ENCODE measurements at places on chromosomes 11 and 22. TPM values are rescaled to one million over a fixed set of nuclear protein-coding genes. Genes with fewer than 3 reads are reported as not detected.
A peak's percentile ranks its signal among the peaks of the same experiment; 100 is the strongest.

UCP3 gene
- 0.08 TPM for total RNA-seq

- H3K36me3 ChIP-seq: no peaks in the 10 kb centered on the region
- DNase-seq: no peak
- no peaks in the 10 kb centered on the region for H3K27me3 ChIP-seq
- no peaks in the 10 kb centered on the region for H3K4me1 ChIP-seq
- H3K27ac ChIP-seq: no peak overlapping the region
These were observed 198.4 kb downstream of the ADAMTS15 start for GRCh38 chr11:130646881-130647280.

GRCh38 chr11:116454020-116454645, 318.7 kb downstream of the BUD13 start:
- no peak overlapping the region for H3K4me3 ChIP-seq
- H3K36me3 ChIP-seq: no peaks in the 10 kb centered on the region
- H3K27me3 ChIP-seq: no peaks in the 10 kb centered on the region
- peak; percentile 45 for DNase-seq
- H3K27ac ChIP-seq: no peak overlapping the region

TRIM29 gene
- not detected for total RNA-seq

DNA sequence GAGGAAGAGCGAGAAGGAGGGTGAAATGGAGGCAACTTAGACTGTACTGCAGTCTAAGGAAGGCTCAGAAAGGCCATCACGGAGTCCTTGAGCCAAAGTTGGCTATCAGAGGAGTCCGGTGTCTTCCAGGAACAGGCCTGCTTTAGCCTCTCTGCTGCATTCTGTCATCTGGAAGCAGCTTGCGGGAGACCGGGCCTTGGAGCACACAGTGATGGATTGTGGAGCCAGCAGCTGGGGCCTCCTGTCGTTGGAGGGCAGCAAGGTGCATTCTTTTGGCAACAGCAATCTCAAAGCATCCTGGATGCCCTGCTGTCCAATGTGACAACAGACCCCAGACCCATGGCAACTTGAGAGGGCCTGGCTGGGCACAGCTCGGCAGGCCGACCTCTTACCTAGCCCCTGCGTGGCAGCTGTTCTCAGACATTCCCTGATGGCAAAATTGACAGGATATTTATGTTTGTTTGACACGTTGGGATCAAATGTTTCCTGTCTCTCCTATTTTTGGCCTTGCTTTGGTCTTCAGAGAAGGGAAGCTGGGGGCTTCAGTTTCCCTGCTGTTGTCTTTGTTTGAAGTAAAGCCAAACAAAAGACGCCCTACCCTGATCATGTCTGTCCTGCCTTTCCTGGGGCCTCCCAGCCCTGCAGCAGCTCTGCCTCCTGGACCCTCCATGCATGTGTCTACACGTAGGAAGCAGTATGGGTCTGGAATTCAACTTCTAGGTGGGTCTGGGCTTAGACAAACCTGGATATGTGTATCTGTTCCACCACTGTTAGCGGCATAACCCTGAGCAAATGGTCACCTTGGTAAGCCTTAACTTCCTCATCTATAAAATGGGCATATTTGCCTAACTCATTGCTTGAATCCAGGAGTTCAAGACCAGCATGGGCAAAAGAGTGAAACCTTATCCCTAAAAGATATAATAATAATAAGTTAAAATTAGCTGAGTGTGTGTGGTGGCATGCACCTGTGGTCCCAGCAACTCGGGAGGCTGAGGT, 43.9 kb upstream of the LMO2 start:
- H3K27me3 ChIP-seq: no peaks in the 10 kb centered on the region
- DNase-seq: no peak
- no peak overlapping the region for H3K4me3 ChIP-seq
- no peaks in the 10 kb centered on the region for H3K36me3 ChIP-seq

GRCh38 chr11:26028393-26028911, 303.5 kb upstream of the ANO3 start:
- DNase-seq: no peak
- no peak overlapping the region for H3K27ac ChIP-seq
- no peaks in the 10 kb centered on the region for H3K36me3 ChIP-seq
- H3K4me1 ChIP-seq: no peaks in the 10 kb centered on the region

MOB2 gene
- 9.1 TPM for total RNA-seq

RASD2 gene
- total RNA-seq: not detected

KRTAP5-1 gene
- total RNA-seq: not detected

DNA sequence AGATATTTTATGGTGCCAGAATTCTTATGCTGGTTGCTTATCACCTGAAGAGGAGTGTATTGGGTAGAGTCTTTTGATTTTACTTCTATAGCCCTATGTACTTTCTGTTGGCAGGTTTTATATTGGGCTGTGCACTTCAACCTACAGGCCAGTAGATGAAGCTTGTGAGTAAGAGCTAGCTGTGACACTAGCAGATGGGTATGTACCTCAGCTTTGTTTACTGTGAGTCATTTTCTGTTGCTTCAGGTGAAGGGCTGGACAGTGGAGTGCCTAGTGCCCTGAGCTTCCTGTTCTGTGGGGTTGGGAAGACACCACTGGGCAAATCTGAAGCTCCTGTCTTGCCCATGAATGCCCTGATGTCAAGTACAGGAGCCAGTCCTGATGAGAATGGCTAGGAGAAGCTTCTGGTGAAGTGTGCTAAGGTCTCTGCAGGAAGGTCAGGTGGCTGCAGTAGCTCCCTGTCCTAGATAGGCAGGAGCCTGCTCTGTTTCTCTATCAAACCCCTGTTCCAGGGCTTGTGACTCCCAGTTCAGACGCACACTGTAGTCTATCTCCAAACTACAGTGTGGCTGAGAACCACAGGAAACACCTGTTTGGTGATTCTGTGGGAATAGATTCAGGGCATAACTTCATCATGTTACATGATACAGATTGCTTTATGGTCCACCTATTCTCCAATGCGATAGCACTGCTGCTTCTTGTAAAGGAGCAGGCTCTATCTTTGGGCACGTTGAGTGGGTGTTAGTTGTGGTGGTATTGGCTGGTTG, 755.7 kb downstream of the KCNA4 start:
- H3K4me1 ChIP-seq: no peaks in the 10 kb centered on the region
- H3K4me3 ChIP-seq: no peak overlapping the region
- H3K27me3 ChIP-seq: no peaks in the 10 kb centered on the region
- H3K36me3 ChIP-seq: no peaks in the 10 kb centered on the region
- no peak overlapping the region for H3K27ac ChIP-seq
- peak; percentile 6 for DNase-seq

GRCh38 chr11:81787584-81788049, 946.0 kb downstream of the FAM181B start:
- no peaks in the 10 kb centered on the region for H3K36me3 ChIP-seq
- no peak overlapping the region for H3K27ac ChIP-seq
- no peak overlapping the region for H3K4me3 ChIP-seq
- DNase-seq: no peak

DNA sequence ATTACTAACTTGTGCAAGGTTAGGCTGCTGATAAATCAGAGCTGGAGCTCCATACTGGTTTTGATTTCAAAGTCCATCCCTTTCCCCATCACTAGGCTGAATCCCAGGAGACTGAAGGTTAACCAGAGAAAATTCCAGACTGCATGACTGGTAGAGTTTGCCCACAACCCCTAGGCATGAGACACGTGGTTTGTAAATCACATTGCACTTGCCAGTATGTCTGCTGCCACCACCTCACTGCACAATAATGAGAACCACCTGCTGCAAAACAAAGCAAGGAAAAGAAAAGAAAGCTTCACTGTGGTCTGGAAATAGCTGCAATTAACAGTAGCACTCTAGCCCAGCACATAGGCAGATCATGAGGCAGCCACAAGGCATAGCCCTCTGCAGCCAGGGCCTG, 67.6 kb upstream of the NTM start:
- no peaks in the 10 kb centered on the region for H3K27me3 ChIP-seq
- H3K4me1 ChIP-seq: no peaks in the 10 kb centered on the region
- H3K36me3 ChIP-seq: no peaks in the 10 kb centered on the region
- H3K27ac ChIP-seq: no peak overlapping the region
- no peak for DNase-seq

- peak overlapping the region; percentile 4 for H3K27ac ChIP-seq
- DNase-seq: peak; percentile 94
- H3K4me3 ChIP-seq: no peak overlapping the region
- peaks cover 54% of the 10 kb centered on the region for H3K4me1 ChIP-seq
These were observed 13.9 kb downstream of the CCND1 start for GRCh38 chr11:69654660-69655478.

OR5D16 gene
- not detected for total RNA-seq

APOL5 gene
- not detected for total RNA-seq

DNA sequence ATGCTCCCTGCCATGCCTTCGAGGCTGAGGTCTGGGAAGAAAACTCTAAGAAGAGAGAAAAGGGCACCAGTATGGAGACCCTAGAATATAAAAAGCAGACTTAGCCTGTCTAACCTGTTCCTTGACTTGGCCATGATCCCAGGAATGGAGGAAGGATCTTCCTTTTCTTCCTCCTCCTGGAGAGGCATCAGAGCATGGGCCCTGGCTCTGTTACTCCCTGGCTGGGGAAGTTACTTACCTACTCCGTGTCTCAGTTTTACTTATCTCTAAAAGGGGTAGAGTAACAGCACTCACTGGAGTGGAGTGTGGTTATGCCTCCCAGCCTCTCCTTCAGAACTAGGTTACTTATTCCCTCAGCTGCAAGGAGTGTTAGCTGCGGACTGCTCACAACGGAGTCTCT, 55.2 kb upstream of the PHF21A start:
- no peaks in the 10 kb centered on the region for H3K36me3 ChIP-seq
- H3K4me3 ChIP-seq: no peak overlapping the region
- DNase-seq: no peak
- no peak overlapping the region for H3K27ac ChIP-seq
- peaks cover 31% of the 10 kb centered on the region for H3K27me3 ChIP-seq

- H3K36me3 ChIP-seq: no peaks in the 10 kb centered on the region
- H3K4me1 ChIP-seq: no peaks in the 10 kb centered on the region
- no peak overlapping the region for H3K27ac ChIP-seq
- no peak overlapping the region for H3K4me3 ChIP-seq
- 0 out of 2 replicates have a peak, but pooled peaks cover 4% of the 10 kb centered on the region for H3K27me3 ChIP-seq
These were observed 15.4 kb downstream of the FAM83F start for GRCh38 chr22:40009951-40010671.

DNA sequence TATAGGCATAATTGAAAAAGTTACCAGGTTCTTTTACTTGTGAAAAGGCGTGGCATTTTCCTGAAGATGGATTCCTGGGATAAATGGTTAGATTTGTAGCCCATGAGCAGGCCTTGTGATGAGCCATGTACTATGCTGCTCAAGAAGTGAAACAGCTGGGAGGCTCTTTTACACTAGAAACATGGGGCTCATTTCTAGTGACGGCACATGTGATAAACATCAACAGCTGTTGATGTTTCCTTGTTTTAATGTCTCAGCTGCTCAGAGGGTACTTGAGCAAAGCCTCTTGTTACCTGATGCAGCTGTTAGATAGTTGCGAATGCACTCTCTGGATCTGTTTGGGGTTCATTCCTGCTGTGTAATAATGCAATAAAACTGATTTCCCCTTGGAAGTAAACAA, 396.8 kb downstream of the GUCY1A2 start:
- DNase-seq: no peak
- no peaks in the 10 kb centered on the region for H3K4me1 ChIP-seq
- no peak overlapping the region for H3K27ac ChIP-seq
- H3K27me3 ChIP-seq: no peaks in the 10 kb centered on the region
- no peak overlapping the region for H3K4me3 ChIP-seq
- no peaks in the 10 kb centered on the region for H3K36me3 ChIP-seq

DNA sequence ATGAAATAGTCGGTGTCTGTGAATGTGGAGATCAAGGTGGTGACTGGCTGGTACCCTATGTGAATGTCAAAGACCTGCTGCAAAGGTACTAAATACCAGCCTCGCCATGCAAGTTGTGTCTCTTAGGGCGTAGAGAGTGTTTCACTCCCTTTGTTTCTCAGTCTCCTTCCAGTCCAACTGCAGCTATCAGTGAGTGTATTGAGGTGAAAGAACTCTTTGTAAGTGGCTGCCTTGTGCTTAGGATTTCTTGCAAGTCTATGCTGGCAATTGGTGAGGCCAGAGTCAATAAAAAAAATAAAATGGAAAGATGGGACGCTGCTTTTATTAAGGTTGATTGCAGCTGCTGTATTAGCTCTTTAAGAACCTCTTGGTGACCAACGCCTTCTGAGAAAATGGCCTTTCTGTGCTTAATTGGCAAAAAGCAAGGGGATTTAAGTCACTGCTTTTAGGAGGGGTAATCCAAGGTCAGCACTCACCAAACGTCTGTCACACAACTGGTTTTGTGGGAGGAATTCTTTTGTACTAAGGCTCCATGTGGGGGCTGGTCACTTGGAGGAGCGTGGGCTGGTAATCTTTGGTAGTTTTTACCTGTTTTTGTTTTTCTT, 95.1 kb downstream of the PARVA start:
- H3K27me3 ChIP-seq: no peaks in the 10 kb centered on the region
- no peak for DNase-seq
- H3K36me3 ChIP-seq: peaks cover 48% of the 10 kb centered on the region

- H3K27me3 ChIP-seq: no peaks in the 10 kb centered on the region
- no peak overlapping the region for H3K4me3 ChIP-seq
- peaks cover 41% of the 10 kb centered on the region for H3K4me1 ChIP-seq
- H3K36me3 ChIP-seq: no peaks in the 10 kb centered on the region
- no peak overlapping the region for H3K27ac ChIP-seq
These were observed 99.4 kb downstream of the SWAP70 start for GRCh38 chr11:9763301-9763700.

DNA sequence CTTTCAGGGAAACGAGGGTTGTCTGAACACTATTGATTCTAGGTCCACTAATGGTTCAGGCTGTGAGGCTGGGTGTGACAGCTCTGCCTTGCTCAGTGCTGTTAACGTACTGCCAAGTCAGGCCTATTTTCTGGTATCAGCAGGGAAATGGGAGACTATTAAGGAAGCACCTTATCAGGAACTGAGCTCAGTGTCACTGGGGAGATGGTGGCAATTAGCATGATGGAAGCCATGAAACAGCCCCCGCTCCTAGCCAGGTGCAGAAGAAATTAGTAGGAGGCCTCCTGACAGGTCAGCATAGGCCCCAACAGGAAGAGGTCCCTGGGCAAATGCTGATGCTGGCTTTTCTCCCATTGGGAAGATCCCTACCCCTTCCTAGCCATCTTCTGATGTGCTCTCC, 42.6 kb upstream of the LMO2 start:
- no peak overlapping the region for H3K27ac ChIP-seq
- H3K4me1 ChIP-seq: no peaks in the 10 kb centered on the region
- no peak overlapping the region for H3K4me3 ChIP-seq
- no peak for DNase-seq
- H3K36me3 ChIP-seq: no peaks in the 10 kb centered on the region
- no peaks in the 10 kb centered on the region for H3K27me3 ChIP-seq

DNA sequence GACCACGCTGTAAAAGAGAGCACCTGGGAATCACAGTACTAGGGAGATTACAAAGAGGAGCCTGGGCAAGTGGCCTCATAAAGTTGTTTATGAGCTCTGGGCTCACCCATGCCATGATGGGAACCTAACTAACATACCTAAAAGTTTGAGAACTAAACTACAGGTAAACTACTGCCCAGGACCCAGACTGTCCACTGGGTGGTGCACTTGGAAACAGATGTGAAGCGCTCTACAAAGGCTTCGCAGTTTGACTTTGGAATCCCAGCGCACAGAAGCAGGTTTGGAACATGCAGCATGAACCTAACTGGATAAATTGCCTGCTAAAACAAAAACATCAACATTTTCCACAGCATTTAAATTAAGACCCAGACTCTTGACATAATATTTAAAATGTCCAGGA, 418.6 kb downstream of the FAM181B start:
- H3K27ac ChIP-seq: no peak overlapping the region
- H3K4me1 ChIP-seq: no peaks in the 10 kb centered on the region
- H3K27me3 ChIP-seq: no peaks in the 10 kb centered on the region
- DNase-seq: no peak

SNX15 gene
- 36.9 TPM for total RNA-seq

Data from SJSA1 (cell line).